ENCODE measurements at places on chromosomes 13 and 19.

DNA sequence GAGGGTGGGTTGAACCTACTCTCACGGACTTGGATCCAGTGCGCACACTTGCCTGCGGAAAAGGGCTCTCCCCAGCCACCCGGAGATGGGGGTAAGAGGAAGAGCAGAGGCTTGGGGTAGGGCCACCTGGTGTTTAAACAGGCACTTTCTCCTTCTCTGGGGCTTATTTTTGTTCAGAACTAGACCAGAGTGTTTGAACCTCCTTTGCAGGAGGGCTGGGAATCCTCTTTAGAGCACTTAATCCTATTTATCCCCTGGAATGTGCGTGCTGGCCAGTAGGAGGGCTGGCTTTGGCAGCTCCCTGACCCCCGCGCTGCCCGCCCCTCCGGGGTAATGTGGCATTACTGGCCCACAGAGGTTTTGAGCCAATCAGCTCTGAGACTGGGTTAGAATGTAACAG, 2.0 kb downstream of the RGS9BP start:
- no peak for DNase-seq

GRCh38 chr19:50657222-50657669, 8.0 kb downstream of the C19orf81 start:
- no peak for DNase-seq

DNA sequence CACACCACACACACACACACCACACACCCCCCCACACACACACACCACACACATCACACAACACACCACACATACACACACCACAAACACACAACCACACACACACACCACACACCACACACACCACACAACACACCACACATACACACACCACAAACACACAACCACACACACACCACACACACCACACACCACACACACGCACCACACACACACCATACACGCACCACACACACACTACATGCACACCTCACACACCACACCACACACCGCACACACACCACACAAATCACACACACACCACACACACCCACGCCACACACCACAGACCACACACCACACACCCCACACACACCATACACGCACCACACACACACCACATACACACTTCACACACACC, 83.5 kb downstream of the ZNF557 start:
- DNase-seq, result no peak

DNA sequence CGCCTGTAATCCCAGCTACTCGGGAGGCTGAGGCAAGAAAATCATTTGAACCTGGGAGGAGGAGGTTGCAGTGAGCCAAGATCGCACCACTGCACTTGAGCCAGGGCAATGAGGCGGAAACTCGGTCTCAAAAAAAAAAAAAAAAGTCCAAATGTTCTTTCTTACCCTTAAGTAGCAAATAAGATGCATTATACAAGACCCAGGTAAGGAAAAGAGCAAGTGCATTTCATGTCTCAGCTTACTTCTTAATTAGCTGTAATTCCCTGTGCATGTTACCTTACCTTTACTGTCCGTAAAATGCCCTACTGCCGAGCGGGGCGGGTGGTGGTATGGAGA, 3.8 kb upstream of the ZNF681 start:
- no peak for DNase-seq

GRCh38 chr13:65133094-65133493, 2097.0 kb downstream of the PCDH9 start:
- no peak for DNase-seq

- no peak for DNase-seq
Measured at GRCh38 chr13:113792236-113792770, 33.3 kb downstream of the TMEM255B start.

- no peak for DNase-seq
Measured at GRCh38 chr13:110103026-110103425, 203.9 kb downstream of the COL4A1 start.

DNA sequence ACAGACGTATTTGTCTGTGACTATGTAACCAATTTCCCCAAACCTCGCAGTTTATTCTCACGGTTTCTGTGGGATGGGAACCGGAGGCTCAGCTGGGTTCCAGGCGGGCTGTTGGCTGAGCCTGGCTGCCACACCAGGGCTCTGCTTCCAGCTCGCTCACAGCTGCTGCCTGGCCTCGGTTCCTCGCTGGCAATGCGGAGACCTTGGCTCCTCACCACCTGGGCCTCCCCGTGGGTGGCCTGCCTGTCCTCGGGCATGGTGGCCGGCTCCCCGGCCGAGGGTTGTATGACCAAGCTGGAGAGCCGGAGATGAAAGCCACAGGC, 218.9 kb upstream of the MAB21L1 start:
- DNase-seq, result no peak

GRCh38 chr19:10379880-10380312, 476 bp downstream of the TYK2 start:
- no peak for DNase-seq

DNA sequence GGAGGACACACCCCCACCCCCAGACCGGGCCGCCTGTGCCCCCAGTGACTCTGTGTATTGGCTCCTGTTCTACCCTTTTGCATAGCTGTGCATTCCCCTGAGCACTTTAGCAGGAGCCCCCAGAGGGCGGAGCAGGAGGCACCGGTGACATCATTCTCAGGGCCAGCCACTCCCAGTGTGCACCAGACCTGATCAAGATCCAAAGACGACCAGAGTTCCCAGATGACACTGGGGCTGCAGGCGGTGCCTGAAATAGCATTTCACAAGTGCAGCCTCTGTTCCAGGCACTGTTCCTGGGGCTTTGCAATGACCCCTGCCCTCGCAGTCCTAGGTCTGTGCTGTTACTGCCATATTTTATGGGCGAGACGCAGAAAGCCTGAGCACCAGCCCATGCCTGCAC, 14.5 kb upstream of the PTPRS start:
- DNase-seq, result no peak

DNA sequence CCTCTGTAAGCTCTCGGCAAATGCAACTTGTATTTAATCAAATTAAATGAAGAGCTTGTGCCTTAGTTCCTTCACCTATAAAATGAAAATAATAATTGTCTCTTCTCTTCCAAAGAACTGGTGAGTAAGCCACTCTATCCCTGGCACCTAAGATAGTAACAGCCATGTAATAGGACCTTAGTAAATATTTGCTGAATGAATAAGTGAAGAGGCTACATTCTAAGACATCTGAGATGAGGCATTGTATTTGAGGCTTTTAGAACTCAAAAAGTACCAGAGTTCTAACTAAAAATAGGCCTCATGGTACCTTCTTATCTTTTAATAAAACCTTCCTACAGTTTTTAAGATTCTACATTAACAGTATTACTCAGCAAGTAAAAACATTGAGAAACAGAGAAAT, 17.3 kb upstream of the DCLK1 start:
- no peak for DNase-seq

DNA sequence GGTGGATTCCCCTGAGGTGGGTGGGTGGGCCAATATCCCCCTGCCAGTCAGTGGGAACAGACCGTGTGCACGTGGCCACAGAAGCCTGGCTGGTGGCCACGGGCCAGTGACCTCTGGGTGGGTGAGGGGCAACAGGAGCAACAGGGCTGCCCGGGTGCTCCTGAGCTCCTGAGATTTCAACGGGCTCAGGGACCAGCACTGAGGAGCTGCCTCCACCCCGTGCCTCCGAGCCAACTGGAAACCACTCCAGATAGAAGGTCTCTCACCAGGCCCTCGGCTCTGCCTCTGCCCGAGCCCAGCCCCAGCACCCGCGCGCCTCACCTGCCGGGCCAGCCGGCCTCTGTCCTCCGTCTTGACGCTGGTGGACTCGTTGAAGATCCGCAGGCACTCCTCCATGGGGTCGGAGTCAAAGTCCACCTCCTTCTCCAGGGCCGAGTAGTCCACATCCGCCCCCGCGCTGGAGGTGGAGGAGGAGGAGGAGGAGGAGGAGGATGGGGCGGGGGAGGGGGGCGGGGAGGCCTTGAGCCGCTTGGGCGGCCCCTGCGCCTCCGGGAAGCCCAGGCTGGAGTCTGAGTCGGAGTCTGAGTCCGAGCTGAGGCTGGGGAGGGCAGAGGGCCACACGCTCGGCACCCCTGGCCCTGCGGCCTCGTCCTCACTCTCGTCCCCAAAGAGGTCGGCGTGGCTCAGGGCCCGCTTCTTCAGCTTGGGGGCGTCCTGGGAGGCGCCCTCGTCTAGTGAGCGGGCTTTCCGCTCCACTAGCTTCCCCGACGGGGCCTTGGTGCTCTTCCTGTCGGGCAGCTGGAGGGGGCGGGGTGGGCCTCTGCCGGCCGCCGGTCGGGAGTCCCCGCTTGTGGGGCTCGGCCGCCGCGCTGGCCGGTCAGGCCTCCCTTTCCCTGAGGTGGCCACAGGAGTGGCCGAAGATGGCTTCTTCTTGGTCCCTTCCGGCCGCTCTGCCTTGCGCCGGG, 14.8 kb upstream of the ATP8B3 start:
- DNase-seq, result no peak

GRCh38 chr13:30991922-30992321, 59.5 kb downstream of the TEX26 start:
- DNase-seq, result no peak

DNA sequence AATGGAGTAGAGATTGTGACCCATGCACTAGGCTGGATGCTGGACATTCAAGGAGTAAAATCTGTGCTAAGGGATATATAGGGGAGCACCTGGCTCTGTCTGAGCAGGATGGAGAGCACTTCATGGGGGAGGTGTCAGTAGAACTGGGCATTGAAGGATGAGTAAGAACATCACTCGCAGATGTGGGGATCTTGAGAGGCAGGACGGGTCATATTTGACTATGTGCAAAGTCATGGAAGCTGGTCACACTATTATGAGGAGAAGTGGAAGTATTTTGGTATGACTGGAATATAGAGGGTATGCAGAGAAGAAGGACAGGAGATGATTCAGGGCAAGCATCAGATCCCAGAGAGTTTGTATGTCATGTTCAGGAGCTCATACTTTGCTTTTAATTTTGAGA, 62.9 kb upstream of the PCDH8 start:
- DNase-seq, result no peak

- DNase-seq, result no peak
Measured at GRCh38 chr13:42623916-42624315, 50.0 kb downstream of the TNFSF11 start.

GRCh38 chr13:30712536-30713532, 22.5 kb upstream of the ALOX5AP start:
- DNase-seq, result no peak

GRCh38 chr13:97250560-97250959, 28.4 kb downstream of the MBNL2 start:
- no peak for DNase-seq

GRCh38 chr13:92649140-92649813, 577.3 kb upstream of the GPC6 start:
- no peak for DNase-seq

GRCh38 chr19:35907377-35907745, 734 bp downstream of the TYROBP start:
- no peak for DNase-seq

- DNase-seq, result no peak
Measured at GRCh38 chr13:27182844-27183497, 11.4 kb upstream of the USP12 start.

DNA sequence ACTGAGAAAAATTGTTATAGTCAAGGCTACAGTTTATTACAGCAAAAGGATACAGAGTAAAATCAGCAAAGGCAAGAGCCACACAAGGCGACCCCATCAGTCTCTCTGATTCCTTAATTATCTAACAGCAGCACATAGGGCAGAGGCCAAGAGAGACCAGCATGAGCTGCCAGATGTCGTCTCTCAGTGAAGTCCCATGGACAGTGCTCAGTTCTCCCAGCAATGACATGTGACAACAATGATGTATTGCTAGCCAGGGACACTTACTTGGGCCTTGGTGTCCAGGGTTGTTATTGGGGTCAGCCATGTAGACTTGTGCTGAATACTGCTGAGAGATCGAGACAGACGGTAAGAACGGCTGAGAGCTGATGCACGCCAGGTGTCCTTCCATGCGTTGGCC, 22.3 kb downstream of the ZSWIM9 start:
- no peak for DNase-seq

GRCh38 chr19:55099557-55100506, 17.6 kb downstream of the PPP1R12C start:
- no peak for DNase-seq

- no peak for DNase-seq
Measured at GRCh38 chr13:71079638-71080037, 787.4 kb downstream of the DACH1 start.

DNA sequence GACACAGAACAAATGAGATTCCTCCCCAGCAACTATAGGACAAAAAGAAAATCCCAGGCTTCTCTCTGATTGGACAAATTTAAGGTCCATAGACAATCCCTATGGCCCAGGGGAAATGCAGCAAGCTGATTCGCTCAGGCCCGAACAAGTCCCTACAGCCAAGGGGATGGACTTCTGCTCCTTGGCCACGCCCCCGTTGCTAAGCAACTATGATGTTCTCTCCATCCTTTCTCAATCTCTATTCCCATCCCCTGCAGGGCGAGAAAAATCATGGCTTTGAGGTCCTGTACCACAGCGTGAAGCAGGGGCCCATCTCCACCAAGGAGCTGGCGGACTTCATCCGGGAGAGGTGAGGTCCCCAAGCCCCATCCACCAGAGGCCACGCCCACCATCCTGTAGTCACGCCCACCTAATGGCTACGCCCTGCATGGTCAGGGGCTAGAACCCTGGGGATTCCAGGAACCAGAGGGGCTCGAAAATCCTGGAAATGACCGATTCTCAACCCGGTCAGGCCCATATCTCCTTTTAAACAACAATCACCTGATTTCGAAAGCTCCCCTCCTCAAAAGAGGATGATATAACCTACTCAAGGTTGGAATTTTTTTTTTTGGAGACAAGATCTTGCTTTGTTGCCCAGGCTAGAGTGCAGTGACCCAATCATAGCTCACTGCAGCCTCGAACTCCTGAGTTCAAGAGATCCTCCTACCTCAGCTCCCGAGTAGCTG, 11.4 kb downstream of the FCHO1 start:
- DNase-seq, result no peak

DNA sequence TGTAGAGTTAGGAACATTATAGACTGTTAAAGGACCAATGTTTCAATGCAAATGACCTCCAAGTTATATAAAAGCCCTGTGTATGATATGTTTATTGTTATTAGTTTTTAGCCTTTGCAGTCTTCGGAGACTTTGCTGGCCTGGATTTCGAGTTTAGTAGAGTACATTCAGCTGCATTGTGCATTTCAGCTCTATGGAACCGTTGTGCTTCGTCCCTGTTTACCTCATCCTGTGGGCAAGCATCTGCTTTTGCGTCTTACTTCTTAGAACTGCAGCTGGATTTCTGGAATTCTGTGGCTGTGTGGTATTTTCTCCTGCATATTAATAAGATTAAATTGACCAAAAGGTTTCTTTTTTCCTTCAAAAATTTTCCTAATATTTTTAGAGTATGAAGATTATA, 138.6 kb downstream of the KCNRG start:
- DNase-seq, result no peak

DNA sequence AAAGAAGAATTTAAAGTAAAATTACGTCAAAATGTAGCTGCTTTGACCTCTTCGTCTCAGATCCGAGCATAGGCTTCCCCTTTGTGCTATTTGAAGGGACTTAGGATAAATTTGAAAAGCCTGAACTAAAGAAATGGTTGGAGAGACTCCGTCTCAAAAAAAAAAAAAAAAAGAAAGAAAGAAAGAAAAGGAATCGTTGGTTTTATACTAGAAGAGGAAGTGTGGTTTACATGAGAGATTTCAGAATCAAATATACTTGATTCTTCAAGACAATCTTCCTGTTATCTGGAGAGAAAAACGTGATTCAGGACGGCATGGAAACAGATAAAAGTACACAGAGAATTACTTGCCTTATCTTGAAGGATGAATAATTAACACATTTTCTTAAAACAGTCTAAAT, 474 bp upstream of the ZNF780B start:
- no peak for DNase-seq

Measured in activated B cell treated with CpG ODN at 0.5 μM for 24 hours (primary cell).